ENCODE measurements at places on chromosomes 5 and 9.

- peak; percentile 73 for DNase-seq
Measured at GRCh38 chr5:159515909-159516415, 185.7 kb upstream of the IL12B start.

- DNase-seq = no peak
Measured at GRCh38 chr5:90408571-90409317, 812 bp downstream of the CETN3 start.

DNA sequence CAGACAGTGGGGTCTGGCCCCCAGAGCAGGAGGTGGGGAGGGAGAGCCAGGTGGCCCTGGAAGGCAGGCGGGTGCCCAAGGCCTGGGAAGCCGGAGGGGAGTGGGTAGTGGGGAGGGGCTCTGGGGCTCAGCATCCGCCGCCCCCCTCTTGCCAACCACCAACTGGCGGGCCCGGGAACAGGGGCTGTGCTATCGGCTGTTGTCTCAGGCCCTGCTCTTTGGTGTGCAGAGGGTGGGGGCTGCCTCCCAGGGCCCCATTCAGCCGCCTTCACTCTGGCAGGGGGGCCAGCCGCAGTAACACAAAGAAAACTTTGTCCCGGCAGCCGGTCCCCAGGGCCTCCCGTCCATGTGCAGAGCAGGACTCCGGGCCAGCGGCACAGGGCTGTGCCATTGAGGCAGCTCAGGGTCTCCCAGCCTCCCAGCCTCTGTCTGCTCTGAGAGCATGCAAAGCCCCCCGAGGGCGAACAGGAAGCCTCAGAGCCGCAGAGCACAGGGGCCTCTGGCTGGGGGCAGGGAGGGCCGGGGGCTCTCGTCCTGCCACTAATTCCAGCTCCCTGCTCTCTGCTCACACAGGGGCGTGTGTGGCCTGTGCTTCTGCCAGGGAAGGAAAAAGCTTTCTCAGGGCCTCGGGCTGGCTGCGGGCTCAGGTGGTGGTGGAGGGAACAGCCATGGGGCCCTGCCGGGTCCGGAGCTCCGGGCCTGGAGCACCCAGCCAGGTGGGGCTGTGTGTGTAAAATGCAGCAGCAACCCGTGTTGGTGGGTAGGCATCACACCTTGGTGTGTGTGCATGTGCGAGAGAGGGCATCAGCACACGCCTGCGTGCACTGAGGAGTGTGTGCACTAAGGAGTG lies 54.2 kb upstream of the NOTCH1 start:
- DNase-seq = no peak

DNA sequence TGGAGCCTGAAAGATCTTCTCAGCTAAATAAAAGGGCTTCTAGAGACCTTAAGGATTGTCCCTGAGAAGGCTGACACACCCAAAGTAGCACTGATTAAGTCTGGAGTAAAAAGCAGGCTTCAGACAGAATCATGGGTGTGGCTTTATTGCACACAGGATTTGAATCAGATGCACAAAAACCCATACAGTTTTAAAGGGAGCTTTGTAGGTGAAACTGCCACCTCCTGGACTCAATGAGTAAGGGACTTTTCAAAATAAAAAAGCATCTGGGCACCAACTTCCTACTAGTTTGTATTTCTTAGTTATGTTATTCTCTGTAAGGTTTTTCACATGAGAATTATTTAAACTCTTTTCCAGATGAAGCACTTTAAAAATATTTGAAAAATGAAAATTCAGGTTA lies 129.4 kb downstream of the EDIL3 start:
- DNase-seq = no peak

GRCh38 chr9:64773491-64773931 lies 511.5 kb downstream of the FOXD4L5 start:
- DNase-seq = no peak

DNA sequence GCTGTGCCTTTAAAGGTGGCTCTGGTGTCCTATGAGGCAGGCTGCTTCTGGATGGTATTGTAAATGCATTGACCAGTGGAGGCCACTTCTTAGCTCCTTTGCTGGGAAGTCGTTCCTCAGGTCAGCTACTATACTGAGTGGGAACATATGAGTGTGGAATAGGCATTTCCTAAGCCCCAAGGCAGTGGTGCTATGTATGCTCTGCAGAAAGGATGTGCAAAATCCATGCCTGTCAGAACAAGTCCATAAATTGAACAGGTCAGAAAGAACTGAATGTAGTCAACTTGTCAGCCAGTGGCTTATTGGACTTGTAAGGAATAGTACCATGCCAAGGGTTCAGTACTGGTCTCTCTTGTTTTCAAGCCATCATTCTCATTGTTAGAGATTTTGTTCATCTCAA lies 216.4 kb downstream of the CDH10 start:
- no peak for DNase-seq

DNA sequence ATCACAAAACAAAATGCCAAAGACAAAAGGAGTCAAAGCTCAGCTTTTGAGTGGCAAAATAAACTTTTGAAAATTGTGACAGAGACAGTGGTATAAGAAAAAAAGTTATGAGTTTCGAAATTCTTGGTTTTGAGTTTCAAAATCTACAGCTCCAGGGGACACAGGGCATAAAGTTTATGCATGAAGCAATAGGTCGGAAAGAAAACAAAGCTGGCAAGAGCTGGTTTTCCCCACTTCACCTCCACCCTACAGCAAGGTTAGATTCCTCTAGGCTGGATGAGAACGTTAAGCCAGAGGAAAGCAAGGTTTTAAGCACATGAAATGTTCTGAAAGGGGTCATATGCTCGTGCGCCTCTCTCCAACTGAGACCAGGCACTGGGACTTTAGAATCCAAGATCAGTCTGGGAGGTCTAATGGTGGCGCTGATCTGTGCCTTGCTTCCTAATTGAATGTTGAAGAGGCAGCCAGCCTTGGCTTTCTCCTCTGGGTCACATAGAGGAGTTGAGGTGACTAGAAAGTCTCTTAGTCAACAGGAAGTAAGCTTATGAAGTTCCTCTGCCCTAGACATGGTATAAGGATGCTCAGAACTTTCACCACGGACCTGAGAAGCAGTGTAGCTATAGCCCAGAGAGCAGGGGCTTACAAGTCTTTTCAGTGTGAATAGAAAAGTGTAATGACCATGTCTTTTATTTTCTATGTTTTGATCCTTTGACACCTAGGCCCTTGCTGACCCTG lies 167.7 kb upstream of the DMAC1 start:
- no peak for DNase-seq

- no peak for DNase-seq
Measured at GRCh38 chr9:92618633-92619225, 51.2 kb downstream of the IPPK start.

- DNase-seq = no peak
Measured at GRCh38 chr9:126413391-126414068, 86.9 kb downstream of the MVB12B start.

- DNase-seq = no peak
Measured at GRCh38 chr5:77015938-77016569, 14.2 kb upstream of the AGGF1 start.

- DNase-seq = no peak
Measured at GRCh38 chr9:109416135-109416706, 81.9 kb downstream of the PTPN3 start.

GRCh38 chr5:76766746-76767145 lies 50.8 kb downstream of the F2R start:
- no peak for DNase-seq

- DNase-seq = no peak
Measured at GRCh38 chr5:45609661-45610060, 86.5 kb downstream of the HCN1 start.

GRCh38 chr9:133059623-133060022 lies 2.2 kb upstream of the CEL start:
- no peak for DNase-seq

DNA sequence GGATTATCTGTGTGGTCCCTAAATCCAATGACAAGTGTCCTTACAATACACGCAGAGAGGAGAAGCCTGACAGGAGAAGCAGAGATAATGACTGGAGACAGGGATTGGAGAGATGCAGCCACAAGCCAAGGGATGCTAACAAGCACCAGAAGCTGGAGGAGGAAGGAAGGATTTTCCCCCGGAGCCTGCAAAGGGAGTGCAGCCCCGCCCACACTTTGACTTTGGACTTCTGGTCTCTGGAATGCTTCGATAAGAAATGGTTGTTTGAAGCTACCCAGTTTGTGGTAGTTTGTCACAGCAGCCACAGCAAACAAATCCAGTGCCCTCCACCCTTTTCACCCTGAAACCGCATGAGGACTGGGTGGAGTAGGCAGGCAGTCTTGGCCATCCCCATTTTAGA lies 77.2 kb upstream of the BOD1 start:
- no peak for DNase-seq

DNA sequence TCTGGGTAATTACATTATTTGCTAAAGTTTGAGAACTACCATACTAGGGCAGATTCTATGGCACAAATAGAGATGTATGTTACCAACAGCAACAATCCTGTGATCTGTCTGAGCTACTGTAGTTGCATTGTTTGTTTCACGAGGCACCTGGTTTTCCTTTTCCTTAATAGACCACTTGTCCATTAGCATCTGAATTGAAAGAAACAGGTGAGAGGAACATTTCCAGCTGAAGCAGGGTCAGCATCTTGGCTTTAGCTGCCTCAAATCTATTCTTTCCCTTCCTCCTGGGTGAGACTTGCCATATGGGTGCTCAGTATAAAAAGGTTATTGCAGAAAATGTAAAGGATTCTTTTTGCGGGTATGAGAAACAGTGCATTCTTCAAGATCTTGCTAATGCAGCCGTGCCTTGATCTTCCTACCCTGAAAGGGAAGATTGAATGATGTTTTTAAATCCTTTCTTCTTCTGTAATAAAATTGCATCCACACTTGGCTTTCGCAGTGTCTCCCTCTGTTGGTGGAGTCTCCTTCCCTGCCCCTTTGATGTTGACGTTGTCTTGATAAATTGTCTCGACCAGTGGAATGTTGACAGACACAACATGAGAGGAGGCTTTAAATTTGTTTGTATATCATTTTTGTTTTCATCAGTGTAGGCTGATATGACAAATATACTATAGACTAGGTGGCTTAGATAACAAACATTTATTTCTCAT lies 118.0 kb upstream of the BRINP1 start:
- no peak for DNase-seq

DNA sequence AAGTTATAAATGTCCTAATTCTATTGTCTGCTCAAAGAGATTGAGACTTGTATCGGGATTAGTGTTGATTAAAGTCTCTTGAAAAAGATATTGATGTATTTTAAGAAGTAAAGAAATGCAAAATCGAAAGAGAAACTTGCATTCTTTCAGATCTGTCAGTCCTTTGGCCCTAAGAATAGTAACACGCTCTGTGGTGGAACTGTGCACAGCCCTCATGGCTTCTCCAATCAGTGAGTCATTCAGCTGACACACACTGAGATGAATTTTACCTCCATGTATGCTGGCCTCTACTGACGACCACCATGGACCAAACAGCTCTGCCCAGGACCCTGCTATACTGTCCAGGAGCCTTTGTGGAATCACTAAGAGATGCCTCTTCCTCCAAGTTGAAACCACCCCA lies 232.4 kb downstream of the ESM1 start:
- no peak for DNase-seq

- DNase-seq = no peak
Measured at GRCh38 chr9:15543047-15543813, 9.6 kb upstream of the CCDC171 start.

DNA sequence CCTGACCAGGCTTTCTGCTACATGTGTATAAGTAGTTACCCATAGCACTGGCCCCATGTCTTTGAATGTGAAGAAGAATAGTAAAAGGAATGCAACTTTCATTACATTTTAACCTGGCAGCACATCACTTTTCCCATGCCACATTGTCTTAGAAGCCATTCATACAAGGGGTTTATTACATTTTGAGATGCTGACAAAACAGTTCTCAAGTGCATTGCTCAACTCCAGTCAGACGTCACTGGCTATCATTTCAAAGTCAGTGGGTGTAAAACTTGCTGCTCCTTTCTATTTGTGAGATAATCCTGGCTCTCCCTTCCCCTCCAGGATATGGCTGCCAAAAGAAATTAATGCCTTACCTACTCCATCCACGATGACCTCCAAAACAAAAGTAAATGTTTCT lies 97.0 kb upstream of the VCAN start:
- DNase-seq = no peak

- no peak for DNase-seq
Measured at GRCh38 chr5:112737070-112737462, 619 bp upstream of the APC start.

DNA sequence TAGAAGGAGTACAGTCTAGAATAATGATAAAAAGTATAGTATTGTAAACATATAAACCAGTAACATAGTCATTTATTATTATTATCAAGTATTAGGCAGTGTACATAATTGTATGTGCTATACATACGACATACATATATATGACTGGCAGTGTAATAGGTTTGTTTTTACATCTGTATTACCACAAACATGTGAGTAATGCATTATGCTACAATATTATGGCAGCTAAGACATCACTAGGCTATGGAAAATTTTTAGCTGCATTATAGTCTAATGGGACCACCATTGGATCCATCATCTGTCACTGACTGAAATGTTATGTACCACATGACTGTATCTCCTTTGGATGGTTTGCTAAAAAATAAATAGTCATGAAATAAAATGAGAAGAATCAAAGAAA lies 530.0 kb downstream of the PRR16 start:
- no peak for DNase-seq

- no peak for DNase-seq
Measured at GRCh38 chr5:93569300-93570160, 11.5 kb downstream of the NR2F1-AS1 start.

DNA sequence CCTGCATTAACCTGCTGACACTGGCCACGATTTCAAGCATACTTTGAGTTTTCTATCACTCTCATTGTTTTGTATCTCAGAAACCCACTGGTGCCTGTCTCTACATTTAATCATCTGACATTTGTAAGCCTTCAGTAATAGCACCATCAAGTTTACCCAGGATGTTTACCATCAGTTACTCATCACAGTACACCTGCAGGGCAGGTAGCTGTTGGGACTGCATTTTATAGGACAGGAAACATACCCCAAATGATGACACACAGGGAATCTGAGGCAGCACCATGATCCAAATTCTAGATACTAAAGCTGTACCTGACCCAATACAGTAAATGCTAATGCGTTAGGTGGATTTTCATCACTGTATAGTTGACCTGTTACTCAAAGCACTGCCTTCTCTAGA lies 114.2 kb downstream of the FEM1C start:
- DNase-seq = no peak

GRCh38 chr5:172276214-172276613 lies 7.3 kb downstream of the UBTD2 start:
- DNase-seq = no peak

DNA sequence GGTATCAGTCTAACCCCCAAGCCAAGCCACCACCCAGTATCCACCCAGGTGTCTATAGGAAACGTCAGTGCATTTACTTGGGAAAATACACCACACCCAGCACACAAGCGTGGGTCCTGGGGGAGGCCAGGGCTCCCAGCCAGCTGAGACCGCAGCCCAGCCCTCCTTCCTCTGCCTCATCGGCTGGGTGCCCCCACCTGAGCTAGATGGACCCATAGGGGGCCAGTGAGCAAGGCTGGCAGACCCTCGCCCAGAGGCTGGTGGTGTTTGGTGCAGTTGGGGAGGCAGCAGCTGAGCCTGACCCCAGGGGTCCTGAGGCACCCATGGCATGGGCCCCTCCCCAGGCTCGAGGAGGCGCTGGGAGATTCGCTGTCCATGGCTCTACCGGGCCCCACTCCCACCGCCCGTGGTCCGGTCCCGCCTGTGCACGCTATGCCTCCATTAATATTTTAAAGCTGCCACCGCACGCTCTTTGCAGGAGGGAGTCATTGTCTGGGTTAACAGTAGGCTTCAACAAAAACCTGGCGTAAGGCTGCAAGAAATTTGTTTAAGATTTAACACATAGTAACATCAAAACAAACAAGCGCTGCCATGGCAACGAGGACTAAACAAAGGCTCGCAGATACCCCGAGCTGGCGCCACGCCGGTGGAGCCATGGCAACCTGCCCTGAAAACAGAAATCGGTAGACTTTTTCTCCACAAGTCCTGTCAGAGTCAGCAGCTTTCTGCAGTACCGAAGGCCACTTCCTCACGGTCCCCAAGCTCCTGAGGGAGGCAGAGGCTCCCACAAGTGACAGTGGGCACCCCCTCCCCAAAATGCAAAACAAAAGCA lies 20.6 kb downstream of the TPPP start:
- DNase-seq = no peak
